Tibial artery (tissue), 4 donors: ENCODE measurements at places on chromosomes 5 and 9.

DNA sequence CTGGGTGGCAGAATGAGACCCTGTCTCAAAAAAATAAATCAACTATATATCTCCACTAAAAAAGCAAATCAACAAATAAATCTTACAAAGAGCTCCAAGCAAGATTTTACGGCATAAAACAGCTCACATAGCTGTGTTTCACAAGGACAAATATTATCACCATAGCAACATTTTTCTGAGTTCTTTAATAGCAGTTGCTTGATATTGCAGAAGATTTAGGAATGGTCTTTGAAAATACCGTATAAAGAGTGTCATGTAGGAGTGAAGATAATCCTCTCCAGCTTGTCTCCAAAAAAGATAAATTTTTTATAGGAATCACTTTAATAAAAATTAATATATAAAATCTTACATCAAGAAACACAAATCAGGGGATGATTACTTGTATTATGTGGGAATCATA lies 36.6 kb upstream of the MYOT start:
- no peak for DNase-seq

DNA sequence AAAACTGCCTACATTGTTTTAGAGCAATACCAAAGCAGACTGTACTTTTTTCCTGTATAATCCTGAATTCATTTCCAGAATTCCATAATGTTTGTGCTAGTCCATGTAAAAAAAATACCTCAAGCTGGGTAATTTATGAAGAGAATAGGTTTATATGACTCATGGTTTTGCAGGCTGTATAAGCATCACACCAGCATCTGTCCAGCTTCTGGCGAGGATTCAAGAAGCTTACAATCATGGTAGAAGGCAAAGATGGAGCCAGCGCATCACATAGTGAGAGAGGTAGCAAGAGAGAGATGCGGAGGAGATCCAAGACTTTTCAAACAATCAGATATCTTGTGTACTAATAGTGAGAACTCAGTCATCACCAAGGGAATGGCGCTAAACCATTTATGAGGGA lies 280.3 kb upstream of the CDH9 start:
- no peak for DNase-seq

DNA sequence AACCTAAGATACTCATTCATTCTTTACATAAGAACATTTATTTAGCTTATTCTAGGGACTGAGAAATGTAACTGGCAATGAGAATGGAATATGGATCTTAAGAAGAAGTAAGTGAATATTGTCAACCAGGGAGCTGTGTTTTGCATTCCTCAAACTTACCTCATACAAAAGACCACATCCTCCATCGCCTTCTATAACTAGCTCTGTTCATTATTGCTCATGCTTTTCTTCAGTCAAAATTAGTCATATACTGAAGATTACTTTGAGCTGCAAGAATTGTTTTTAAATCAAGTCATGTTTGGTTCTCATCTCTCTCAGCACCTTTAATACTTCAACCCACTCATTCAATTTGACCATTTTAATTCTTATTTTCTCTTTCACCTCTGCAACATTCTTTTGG lies 140.3 kb upstream of the RASA1 start:
- DNase-seq, result no peak

GRCh38 chr5:95668216-95668615 lies 14.6 kb downstream of the SPATA9 start:
- DNase-seq, result no peak

- no peak for DNase-seq
Observed at GRCh38 chr5:133246053-133246370, 194.2 kb downstream of the HSPA4 start.
